Hematopoietic multipotent progenitor cell (in vitro differentiated cells): ENCODE measurements at places on chromosomes 4 and X.

GRCh38 chr4:1839282-1839681 is 16.7 kb downstream of the LETM1 start:
- no peak for DNase-seq

DNA sequence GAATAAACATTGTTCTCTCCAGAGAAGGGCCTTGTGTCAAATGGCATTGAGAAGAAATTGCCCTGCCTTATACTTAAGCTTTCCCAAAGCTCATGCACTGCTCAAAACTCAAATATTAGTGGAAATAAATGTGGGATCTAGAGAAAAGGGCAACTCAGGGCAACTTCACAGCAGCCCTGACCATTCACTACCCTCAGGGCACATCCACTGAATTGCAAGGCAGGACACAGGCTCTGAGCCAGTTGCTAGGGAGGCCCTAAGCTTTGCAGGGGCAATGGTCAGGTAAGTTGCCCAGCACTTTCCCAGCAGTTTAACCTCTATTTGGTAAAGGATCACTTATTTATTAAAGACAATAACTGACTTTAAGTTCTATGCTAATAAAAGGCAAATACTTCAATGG is 255.3 kb upstream of the TEX13A start:
- no peak for DNase-seq

DNA sequence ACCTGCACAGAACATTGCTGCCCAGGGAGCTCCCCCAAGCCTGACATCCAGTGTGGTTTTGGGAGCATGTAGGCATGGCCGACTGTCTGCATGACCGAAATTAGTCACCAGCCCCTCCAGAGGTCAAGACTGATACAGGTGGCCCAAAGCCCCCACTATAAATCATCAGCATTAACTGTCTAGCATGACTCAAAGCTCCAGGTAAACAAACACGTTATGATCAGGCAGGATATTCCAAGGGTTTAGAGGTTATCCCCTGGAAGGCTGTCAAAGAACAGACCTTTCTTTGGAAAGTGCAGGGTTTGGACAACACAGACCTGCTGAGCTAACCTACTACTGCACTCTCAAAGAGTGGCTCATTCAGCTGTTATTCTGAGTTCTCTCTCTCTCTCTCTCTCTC is 2.1 kb upstream of the FAM9A start:
- DNase-seq = no peak

DNA sequence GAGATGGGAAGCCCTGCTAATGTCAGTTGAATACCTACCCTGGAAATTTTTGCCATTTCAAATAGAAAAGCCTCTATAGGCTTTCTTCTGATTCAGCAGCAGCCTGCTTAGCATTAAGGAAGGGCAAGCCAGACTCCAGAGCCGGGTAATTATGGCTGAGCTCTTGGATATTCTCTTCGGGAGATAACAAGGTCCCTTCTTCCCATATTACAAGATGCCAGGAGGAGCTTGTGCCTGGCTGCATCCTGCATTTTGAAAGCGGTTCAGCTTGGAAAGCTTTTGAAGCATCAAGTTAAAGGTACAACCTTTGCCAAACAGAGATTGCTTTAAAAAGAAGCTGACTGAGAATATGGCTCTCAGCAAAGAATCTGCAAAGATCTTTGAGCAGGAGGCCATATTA is 399.6 kb upstream of the RPS6KA3 start:
- no peak for DNase-seq

- no peak for DNase-seq
These were observed 251.1 kb downstream of the USP46 start for GRCh38 chr4:52408032-52408431.

GRCh38 chrX:72029483-72030411 is 102.0 kb downstream of the RTL5 start:
- DNase-seq = no peak

- DNase-seq = no peak
These were observed 89.2 kb downstream of the WDFY3 start for GRCh38 chr4:84877051-84877833.

DNA sequence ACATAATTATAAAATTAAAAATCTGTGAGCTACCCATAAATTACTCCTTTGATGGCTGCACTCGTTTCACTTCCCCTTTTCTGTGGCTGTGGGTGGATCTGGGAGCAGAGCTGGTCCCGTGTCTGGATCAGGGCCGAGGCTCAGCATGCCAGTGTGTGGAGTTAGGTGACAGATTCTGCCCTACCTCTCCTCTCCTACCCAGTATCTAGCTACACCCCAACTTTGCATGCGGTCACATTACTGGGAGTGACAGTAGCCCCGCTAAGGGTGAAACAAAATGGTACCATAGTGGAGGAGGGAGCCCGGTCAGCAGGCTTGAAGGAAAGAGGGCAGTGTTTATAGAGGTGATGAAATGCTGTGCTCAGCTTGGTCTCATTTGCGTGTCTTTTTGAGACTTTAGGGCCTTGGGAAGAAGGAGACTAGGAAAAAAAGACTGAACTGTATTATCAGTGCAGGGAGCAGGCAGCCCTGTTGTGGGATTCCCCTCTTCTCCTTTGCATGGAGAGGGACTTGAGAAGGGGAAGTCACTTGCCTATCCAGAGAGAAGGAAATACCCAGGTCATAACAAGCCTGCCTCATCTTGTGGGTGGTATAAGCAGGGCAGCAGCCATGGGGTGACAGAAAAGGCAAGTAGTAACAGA is 48.4 kb downstream of the ARHGAP10 start:
- peak; percentile 56 for DNase-seq

DNA sequence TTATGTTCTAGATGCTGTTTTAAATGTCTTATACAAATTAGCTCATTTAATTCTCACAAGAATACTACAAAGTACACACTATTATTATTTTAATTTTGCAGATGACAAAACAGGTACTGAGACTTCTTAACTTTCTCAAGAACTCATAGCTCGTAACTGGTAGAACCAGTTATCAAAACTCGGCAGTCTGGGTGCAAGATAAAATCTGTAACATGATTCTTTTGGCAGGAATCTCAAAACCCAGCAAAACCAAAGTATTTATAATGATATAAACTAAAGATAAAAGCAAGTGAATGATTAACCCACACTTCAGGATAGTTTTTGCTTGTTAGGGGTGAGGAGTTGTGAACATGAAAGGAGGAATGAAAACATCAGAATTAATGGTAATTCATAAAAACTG is 27.6 kb downstream of the CLNK start:
- no peak for DNase-seq

GRCh38 chr4:184950926-184951325 is 67.4 kb upstream of the HELT start:
- no peak for DNase-seq

DNA sequence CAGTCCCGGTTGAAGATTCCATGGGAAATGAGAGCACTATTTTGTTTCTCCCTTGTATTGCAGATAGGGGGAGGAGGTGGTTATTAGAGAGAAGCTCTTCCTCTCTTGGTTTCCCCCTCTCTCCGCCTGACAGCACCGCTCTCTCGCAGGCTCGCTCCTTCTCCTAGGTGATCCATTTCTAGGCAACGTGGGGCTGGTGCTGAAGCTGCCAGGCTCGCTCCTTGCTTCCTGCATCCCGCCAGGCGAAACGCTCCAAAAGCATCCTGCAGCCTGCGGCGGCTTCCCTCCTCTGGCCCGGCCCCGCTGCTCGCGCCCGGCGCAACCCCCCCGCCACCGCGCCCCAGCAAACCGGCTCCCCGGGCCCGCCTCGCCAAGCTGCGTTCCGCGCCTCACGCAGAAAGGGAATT is at the start of gene GRID2:
Gene GRID2, plus strand, starts transcription at position 346 of the 407 bp plus-strand sequence.
- peak; percentile 11 for DNase-seq

DNA sequence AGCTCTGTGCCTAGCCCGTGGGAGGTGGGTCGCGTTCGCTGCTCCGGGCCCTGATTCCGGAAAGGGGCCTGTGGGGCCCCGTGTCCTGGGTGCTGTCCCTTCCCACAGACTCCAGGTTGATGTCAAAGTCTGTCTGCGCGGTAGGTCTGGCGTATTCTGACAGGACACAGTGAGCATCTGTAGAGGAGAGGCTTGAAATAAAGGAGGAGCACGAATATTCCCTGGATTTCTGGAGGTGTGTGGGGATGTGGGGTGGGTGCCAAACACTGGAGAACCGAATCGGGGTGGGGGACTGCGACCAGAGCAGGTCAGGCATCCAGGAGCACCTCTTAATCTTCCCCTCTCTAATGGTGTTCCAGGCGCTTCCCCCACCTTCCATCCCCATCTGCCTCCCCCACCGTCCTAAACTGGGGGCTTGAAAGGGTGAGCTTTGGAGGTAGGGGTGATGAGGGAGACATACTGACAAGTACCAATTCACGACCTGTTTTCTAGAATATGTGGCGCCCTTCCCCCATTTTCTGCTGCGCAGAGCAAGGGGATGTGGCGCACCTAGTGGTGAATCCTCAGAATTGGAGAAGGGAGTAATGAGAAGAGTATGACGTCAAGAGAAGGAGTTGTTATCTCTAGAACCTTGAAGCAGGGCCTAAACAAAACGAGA is 877 bp downstream of the GPRASP1 start:
- no peak for DNase-seq

DNA sequence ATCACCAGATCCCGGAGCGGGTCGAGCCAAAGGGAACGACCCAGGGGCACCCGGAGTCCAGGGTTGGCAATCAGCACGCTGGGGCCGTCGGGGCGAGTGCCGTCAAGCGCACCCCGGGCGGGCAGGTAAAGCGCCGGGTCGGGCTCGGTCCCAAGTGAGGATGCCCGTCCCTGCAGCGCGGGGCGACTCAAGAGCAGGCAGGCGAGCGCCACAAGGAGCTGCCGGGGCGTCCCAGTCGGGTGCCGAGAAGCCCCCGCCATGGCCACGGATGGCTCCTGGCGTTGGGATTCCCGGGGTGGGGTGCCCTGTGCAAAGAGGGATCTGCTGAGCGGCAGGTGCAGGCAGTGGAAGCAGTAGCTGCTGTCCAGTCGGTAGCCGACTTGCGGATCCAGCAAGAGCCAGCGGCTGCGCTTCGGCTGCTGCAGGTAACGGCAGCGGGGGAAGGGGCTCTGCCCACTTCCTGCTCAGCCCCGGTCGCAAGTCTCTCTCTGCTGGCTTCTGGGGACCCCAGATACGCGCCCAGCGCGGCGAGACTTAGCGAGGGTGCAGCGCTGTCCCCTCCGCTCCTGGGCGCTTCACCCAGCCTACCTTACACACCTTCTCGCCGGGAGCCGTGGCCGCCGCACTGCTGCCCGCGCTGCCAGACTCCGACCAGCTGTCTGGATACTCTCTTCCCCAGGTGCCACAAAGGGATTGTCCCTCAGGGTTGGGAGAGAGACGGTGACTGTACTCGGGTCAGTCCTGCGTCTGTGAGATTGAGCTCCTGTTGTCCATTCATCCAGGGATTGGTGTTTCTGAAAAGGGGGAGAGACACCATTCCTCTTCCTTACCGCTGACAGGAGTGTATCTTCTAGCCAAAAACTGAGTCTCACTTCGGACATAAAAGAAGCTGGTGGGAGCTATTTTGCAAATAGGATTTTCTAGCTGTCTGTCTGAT is at the start of gene FREM3:
Gene FREM3, minus strand, starts transcription at position 260 of the 937 bp plus-strand sequence. Its CDS starts 0 bp downstream, at position 260.
- peak; percentile 45 for DNase-seq

- no peak for DNase-seq
These were observed 15.7 kb upstream of the BANK1 start for GRCh38 chr4:101774807-101775206.

DNA sequence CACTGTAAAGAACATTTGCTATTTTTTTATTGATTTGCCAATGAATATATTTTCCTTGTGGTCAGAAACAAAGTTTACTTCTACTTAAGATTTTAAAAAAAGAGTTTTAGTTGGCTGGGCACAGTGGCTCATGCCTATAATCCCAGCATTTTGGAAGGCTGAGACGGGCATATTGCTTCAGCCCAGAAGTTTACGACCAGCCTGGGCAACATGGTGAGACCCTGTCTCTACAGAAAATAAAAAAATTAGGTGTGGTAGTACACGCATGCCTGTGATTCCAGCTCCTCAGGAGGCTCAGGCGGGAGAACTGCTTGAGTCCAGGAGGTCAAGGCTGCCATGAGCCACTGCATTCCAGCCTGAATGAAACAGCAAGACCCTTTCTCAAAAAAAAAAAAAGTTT is 36.8 kb downstream of the LRP2BP start:
- no peak for DNase-seq

- no peak for DNase-seq
These were observed 53.6 kb downstream of the EVC2 start for GRCh38 chr4:5654791-5655190.

DNA sequence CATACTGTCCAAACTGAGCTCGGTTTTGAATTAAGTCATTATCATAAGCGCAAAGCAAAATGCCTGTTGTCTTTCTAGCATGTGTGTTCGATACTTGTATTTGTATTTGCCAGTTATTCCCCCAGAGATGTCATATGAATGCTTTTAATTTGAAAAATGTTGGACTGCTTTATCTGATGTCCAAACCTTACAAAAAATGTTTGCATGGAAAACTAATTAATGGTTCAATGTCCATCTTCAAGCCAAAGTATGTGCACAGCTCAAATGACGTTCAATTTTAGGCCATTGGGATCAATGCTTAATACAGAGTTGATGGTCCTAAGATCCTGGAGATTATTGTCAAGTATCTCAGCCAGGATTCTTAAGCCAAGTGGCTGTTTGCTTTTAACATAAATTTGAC is 17.2 kb upstream of the HPGDS start:
- no peak for DNase-seq

DNA sequence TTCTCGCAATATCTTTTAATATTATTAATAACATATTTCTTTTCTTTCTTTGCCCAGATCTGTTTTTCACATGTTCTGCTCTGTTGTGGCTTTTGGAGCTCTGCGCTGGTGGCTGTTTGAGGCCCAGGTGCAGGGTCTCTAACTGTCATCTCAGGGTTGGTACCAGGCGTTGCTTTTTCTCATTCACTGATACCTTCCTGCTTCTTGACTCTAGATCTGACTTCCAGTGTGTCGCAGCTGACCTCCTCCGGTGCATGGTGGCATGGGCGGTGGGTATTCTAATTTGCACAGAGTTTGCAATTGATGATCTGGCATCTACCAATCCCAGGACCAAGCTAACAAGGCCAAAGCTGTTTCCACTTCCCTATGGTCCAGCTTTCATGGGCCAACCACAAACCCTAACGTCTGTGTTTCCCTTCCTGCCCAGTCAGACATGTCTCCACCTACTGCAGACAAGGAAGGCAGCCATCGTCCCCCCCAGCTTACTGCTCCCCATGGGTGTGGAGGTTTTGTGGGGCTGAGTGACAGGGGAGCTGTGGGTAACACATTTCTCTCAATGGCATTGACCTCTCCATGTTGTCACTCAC is 25.2 kb downstream of the LETM1 start:
- peak; percentile 16 for DNase-seq

- DNase-seq = no peak
These were observed 102.6 kb downstream of the MMRN1 start for GRCh38 chr4:89997171-89997704.

DNA sequence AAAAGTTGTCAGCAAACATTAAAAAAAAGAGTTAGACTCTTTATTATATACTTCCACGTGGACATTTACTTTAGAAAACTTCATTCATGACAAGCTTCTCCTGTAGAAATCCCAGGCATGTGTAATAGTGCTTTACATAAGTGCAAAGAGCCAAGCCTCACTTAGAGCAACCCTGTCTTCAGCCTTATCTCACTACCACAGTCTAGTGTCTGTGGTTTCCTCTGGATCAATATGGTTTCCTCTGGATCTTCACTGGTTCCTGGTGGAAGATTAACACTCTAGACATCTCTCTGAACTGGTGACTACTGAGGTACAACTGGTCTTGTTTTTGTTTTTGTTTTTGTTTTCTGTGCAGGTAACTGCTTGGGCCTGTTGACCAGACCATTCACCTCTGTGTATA is 18.4 kb upstream of the ARMCX5 start:
- no peak for DNase-seq

GRCh38 chr4:53005149-53005546 is 143.0 kb downstream of the RASL11B start:
- DNase-seq = no peak
